ENCODE measurements at places on chromosomes 5 and 9. TPM values are rescaled to one million over a fixed set of nuclear protein-coding genes. Genes with fewer than 3 reads are reported as not detected.

LCP2 gene
- total RNA-seq = not detected

TMEM252 gene
- total RNA-seq = not detected

FCN2 gene
- not detected for total RNA-seq

FSTL4 gene
- total RNA-seq = not detected

RPS14 gene
- total RNA-seq = 3,357 TPM

SLC28A3 gene
- total RNA-seq = not detected

EIF4E1B gene
- total RNA-seq = not detected

DMGDH gene
- 1.9 TPM for total RNA-seq

WDR41 gene
- 107 TPM for total RNA-seq

PANK3 gene
- total RNA-seq = 25.2 TPM

C5orf58 gene
- total RNA-seq = not detected

PLAC8L1 gene
- not detected for total RNA-seq

PGGT1B gene
- total RNA-seq = 5.2 TPM

CDC26 gene
- 39.5 TPM for total RNA-seq

QRFP gene
- not detected for total RNA-seq

MLANA gene
- not detected for total RNA-seq

FAM221B gene
- total RNA-seq = not detected

ECSCR gene
- not detected for total RNA-seq

GALNT12 gene
- 8.0 TPM for total RNA-seq

NR5A1 gene
- total RNA-seq = not detected

SLC46A2 gene
- total RNA-seq = not detected

RNF183 gene
- total RNA-seq = not detected

CATSPER3 gene
- total RNA-seq = under 0.01 TPM

Measured in myometrial cell (primary cell).